ENCODE measurements at places on chromosomes 2 and 18.

DNA sequence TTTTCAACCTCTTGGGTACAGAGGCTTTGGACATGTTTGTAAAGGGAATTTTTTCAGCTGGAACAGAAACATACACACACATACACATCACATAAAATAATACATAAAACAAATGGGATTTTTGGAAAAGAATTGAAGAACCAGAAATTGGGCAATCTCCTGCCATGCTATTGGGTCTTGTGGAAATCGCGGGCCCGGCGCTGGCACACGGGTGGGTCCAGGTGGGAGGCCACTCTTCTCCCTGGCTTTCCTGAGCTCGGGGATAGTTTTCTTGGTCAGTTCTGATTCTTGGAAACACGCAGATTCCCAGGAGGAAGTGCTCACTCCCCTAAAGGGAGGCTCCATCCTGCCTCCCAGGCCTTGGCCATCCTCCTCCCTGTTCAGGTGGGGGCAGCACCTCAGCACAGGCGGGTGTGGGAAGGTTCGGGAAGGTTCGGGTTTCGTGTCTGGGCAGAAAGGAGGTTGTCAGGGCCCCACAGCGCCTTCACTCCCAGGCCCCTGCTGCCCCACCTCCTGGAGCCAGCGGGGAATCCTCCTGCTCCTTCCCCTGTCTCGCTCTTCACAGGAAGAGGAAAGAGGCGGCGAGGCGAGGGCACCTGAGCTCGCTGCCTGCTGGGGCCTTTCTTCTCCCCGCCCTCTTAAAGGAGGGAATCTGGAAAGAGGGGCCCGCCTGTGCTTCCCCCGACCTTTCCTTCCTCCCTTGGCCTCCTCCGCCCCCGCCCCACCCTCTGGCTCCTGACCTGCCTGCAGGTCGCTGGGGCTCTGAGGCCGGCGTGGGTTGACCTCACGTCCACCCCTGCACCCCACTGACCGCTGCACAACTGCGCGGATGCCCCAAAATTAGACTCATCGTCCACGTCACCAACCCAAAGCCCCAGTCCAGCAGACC is 97.8 kb upstream of the PXDN start:
- no peak for DNase-seq

GRCh38 chr2:157838442-157839161 is 37.5 kb downstream of the ACVR1 start:
- peak; percentile 9 for DNase-seq

DNA sequence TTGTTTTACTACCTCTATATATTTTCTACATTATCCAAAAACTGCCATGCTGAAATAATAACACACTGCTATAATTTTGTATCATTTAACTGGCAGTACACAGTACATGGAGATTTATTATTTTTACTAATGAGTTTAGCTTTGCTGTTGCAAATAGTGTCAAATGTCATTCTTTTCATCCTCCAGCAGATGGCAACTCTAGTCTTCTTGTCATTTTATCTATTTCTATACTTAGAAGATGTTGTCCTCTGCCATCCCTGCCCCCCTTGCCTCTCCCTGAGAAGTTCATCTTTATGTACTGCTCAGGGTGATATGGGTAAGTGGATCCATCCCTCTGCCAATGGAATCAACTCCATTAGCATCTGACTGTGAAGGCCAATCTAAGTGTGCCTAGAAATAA is 21.7 kb upstream of the LRRTM1 start:
- peak; percentile 53 for DNase-seq

DNA sequence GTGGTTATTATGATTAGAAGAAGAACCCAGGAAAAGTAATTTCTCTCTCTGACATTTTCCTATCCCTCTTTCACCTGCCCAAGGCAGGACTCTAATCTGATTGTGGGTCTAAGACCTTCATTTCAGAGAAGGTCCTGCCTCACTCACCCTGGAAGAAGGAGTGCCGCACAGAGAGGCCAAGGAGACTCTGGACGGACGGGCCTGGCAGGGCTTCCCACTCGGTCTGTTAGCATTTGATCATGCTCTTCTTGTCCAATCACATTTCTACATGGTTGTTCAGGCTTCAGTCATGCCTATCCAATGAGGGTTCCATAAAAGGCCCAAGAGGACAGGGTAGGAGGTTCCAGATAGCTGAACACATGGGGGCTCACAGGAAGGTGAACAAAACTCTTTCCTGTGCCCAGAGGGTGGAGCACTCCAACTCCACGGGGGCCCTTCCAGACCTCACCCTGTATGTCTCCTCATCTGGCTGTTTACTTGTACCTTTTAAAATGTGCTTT is 27.0 kb downstream of the ZNF892 start:
- no peak for DNase-seq

DNA sequence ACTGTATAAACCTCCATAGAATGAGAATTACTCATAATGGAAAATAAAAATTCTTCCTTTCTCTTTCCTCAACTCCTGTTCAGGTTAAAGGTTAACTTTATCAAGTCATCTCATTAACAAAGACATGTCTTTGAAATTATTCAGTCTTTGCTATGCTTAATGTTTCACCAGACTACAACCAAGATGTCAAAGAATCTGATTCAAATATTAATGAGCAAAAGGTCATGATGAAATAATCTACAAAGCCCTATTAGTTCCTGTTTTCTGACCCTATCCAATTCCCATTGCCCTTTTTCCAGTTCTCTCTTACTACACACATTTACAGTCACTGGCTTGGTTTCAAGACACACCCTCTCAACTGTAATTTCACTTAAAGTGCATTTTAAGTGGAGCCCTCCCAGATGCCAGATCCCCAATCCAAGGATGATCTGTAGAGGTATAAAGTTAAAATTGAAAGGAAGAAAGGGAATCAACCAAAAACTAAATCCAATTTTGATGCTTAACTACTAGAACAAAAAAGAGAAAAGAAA is 246.9 kb upstream of the CYP26B1 start:
- no peak for DNase-seq

- no peak for DNase-seq
These were observed 58.0 kb downstream of the ANTXR1 start for GRCh38 chr2:69070969-69071368.

All from head of caudate nucleus (tissue), 42 donors.